Stimulated activated CD4-positive, alpha-beta T cell treated with anti-CD3 and anti-CD28 coated beads, Interleukin-1b, Interleukin-23, amount 100 ng/mL, for 1 hour (primary cell): ENCODE measurements at places on chromosomes 4 and X.

DNA sequence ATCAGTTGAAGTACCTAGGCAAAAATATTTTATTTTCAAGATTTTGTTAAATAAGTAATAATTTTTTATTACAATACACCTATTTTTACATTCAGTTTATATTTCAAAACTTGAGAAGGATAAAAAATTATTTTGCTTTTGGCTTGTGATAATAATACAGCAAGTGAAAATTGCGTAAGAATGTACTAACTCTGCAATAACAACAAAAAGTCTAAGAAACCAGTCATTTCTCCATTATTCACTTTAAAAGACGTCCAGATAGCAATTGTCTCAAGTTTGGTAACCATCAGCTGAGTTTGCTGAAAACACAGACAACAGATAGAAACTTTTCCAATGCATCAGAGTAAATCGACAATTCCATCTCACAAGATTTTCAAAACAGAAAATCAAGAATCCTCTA is 12.1 kb downstream of the CXCL8 start:
- no peak for DNase-seq

GRCh38 chr4:3403348-3403906 is 38.3 kb upstream of the HGFAC start:
- DNase-seq: no peak

- no peak for DNase-seq
Measured at GRCh38 chr4:38667085-38667893, 3.3 kb downstream of the KLF3 start.

DNA sequence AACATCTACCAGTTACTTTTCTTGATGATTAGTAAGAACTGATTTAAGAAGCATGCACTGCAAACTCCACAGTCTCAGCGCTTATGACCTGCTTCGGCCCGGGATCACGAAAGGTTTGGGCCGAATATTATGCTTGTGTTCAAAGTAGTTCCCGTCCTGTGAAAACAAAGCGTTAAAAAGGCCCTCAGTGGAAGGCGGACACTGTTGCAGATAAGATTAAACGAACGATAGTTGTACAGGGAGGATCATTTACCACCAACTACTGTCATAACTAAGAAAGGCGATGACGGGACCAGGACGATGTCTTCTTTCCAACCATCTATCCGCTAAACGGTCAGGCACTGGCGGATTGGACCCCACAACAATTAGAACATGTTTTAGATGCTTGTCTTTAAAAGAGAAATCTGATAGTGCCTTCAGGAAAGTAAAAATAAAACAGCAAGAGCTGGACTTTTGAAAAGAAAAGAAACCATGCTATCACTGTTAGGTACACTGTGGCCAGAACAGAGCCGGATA is 21.1 kb downstream of the PDLIM3 start:
- no peak for DNase-seq

DNA sequence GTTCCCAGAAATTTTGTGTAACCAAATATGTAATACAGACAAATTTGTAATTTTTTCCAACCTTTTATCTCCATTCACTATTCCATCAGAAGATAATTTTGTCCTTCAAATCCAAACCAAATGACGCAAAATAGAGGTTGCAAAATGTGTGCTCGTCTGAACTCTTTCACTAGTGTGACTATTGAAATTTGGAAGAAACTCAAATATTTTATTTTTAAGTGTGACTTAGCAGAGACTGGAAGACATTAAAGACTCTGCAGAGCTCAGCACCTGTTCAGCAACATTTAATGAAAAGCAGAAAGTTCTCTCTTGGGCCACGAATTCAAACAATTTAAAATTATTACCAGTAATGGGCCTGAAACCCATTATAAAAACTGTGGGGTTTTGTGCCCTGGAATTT is 30.0 kb upstream of the APELA start:
- no peak for DNase-seq

- no peak for DNase-seq
Measured at GRCh38 chrX:131779306-131779705, 235.4 kb downstream of the OR13H1 start.

DNA sequence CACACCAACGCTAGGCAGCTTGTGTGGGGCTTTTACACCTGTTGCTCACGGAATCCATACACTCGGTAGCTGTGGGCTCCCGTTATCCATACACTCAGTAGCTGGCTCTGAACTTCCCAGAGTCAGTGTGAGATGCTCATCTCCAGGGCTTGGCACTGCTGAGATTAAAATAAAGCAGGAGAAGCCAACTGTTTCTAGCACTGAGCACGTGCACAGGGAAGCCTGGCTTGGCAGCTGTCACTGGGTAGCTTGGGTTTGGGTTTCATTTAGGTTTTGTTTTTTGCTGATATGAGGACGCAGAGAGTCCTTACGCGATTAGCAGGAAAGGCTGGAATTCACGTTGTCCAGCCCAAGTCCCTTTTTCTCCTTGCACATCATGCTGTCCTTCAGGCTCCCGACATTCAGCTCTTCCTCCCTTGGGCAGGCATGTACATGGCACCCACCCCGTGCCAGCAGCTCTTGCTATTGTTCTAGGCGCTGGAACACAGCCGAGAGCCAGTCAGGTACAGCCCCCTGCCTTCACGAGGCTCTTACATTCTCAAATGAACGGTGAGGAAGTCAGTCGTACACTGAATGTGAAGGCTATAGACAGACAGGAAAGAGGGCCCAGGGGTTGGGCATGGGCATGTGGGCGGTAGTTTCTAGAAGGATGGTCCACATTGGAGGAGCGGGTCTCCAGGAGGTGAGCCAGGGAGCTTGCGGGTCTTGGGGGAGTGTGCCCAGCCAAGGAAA is 25.9 kb downstream of the NSG1 start:
- DNase-seq: no peak

GRCh38 chr4:53916431-53916889 is 147.9 kb downstream of the CHIC2 start:
- DNase-seq: no peak
